Kidney epithelial cell (primary cell): ENCODE measurements at places on chromosomes 11 and 22. TPM values are rescaled to one million over a fixed set of nuclear protein-coding genes. Genes with fewer than 3 reads are reported as not detected.

Gene PLEKHA7
- 17.7 and 25.3 TPM in 2 replicates for total RNA-seq

DNA sequence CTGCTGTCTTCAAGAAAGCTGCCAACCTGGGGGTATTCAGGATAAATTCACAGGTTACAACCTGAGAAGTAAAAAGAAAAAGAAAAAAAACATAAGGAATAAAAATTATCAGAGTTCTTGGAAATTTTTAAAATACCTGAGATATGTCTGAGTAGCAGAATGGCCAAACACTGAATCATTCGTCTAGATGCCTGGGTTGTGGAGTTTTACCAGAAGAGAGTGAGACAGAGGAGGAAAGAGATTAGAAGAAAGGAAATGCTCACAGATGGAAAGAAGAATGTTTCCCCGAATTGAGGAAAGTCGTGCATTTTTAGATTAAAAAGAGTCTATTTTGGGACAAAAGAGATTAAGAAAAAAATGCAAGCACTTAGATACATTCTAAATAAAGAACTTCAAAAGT is 1026.7 kb downstream of the TBC1D22A start:
- DNase-seq: no peak

GRCh38 chr11:548700-549603 is 11.6 kb downstream of the LMNTD2 start:
- no peak for DNase-seq

- DNase-seq: no peak
Measured at GRCh38 chr22:26265281-26265680, 96.0 kb downstream of the SEZ6L start.

DNA sequence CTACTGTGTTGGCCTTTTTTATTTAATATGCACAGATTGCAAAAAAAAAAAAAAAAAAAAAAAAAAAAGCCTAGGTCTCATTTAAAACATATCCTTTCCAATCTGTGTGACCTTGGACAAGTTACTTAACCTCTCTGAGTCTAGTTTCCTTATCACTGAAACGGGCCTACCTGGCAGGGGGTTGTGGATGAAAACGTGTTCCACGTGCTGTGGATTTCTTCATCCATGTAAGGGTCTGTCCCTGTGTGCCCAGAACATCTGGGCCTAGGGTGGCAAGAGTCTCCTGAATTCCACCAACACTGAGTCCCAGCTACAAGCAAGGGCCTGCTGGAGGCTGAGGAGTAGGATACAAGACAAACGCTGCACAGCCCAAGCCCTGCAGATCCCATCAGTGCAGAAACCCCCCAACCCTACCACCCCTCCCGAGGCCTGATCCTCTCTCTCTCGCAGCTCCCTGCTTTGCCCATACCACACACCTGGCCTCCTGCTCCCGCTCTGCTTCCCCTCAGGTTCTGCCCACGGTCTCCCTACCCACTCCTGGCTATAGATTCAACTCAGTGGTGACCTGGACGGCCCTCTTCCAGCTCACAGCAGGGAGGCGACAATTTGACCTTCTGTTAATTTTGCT is 4.7 kb upstream of the GNAZ start:
- DNase-seq: no peak

DNA sequence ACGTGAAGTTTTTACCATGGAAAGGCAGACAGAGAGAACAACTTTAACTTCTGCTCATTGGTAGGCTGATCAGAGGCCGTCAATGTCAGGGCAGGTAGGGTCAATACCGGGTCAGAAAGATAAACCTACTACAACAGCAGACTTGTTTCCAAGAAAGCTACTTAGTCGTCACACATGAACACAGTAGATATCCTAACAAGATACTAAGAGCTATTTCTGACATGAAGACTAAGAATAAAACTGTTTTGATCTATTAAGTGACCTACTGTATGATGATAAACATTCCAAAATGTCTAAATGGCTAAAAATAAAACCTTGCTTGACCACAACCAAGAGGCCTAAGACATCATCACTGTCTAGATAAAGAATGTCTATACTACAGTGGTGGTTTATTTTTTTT is 231.3 kb downstream of the CADM1 start:
- no peak for DNase-seq
